ENCODE measurements at places on chromosomes 16 and 17.

DNA sequence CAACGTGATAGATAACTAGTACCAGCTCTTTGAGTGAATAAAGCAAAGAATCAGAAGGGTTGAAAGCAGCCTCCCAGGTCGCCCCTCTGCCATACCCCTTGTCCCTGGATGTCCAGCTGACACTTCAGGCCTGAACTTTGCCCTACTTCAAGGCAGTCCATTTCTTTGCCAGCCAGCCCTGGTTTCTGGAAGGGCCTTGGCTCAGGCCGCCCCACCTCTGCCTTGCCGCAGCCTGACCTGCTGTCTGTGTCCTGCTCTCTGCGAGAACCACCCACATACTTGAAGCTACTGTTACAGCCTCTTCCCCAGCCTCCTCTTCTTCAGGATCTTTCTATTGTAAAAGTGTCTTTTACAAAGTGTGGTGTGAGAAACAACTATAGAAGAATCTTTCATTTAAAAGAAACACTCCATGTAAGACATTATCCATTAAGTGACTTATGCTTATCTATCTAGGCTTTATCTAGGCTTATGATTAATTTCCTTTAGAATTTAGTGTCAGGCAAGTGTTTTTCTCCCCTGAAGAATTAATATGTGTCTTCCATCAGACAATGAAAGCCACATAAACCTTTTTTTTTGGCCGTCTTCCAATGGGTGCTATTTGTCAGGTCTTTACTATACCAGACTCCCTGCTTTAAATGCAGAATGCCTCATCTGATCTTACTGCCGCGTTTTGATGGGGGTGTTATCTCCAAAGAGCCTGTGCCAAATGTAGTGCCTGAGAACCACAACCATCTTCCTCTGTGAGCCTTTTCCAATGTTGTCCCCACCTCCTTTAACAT lies 133.9 kb downstream of the SOCS1 start:
- peak; percentile 29 for DNase-seq

- DNase-seq = no peak
These were observed 14.0 kb downstream of the LAT start for GRCh38 chr16:28998837-28999236.

- DNase-seq = no peak
These were observed 44.3 kb downstream of the WNT3 start for GRCh38 chr17:46774108-46774737.

DNA sequence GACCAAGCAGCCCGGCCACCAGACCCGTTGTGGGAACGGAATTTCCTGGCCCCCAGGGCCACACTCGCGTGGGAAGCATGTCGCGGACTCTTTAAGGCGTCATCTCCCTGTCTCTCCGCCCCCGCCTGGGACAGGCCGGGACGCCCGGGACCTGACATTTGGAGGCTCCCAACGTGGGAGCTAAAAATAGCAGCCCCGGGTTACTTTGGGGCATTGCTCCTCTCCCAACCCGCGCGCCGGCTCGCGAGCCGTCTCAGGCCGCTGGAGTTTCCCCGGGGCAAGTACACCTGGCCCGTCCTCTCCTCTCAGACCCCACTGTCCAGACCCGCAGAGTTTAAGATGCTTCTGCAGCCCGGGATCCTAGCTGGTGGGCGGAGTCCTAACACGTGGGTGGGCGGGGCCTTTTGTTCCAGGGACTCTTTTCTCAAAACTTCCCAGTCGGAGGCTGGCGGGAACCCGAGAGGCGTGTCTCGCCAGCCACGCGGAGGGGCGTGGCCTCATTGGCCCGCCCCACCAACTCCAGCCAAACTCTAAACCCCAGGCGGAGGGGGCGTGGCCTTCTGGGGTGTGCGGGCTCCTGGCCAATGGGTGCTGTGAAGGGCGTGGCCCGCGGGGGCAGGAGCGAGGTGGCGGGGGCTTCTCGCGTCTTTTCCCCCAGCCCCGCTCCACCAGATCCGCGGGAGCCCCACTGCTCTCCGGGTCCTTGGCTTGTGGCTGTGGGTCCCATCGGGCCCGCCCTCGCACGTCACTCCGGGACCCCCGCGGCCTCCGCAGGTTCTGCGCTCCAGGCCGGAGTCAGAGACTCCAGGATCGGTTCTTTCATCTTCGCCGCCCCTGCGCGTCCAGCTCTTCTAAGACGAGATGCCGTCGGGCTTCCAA lies at the start of gene SLC2A4:
SLC2A4 (plus strand) TSS at position 645 of the 879 bp plus-strand sequence; CDS start at position 862, 217 bp downstream.
- peak; percentile 97 for DNase-seq

DNA sequence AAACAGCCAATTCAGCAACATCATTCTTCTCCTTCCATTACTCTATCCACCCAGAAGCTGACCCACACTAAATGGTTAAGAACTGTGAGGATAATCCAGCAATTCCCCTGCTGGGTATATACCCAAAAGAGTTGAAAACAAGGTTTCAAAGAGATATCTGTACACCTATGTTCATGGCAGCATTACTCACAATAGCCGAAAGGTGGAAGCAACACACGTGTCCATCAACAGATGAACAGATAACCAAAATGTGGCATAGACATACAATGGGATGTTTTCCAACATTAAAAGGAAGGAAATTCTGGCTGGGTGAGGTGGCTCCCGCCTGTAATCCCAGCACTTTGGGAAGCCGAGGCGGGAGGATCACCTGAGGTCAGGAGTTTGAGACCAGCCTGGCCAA lies 19.9 kb downstream of the MIS12 start:
- DNase-seq = no peak

- DNase-seq = no peak
These were observed 62.6 kb upstream of the RBFOX1 start for GRCh38 chr16:7270006-7270405.

- DNase-seq = no peak
These were observed 3.1 kb upstream of the KCNJ12 start for GRCh38 chr17:21373036-21373435.

DNA sequence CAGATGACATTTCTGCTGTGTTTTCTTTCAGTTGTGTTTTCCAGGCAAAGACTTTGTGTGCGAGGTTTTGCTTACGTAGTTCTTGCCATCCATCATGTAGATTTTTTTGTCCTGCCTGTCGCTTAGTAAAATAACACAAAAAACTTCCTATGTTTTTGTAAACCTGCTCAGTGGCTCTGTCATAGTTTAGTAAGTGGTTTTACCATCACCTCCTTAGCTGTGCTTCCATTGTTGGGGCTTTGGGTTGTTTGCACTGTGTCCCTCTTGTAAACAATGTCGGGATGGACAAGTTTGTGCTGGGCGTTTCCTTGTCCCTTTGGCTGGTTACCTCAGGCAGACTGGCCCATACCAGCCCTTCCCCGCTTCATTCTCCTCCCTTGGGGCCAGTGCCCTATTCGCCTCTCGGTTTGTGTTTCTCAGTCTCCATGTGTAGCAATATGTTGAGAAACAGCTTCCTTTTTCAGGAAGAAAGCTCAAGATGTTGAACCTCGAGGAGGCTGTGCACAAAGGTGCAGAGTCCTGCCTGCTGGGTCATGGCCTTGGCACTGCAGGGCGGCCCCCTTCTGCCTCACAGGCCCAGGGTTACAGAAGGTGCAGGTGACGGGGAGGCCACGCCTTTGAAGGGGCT lies 74.6 kb downstream of the KSR1 start:
- DNase-seq = no peak

DNA sequence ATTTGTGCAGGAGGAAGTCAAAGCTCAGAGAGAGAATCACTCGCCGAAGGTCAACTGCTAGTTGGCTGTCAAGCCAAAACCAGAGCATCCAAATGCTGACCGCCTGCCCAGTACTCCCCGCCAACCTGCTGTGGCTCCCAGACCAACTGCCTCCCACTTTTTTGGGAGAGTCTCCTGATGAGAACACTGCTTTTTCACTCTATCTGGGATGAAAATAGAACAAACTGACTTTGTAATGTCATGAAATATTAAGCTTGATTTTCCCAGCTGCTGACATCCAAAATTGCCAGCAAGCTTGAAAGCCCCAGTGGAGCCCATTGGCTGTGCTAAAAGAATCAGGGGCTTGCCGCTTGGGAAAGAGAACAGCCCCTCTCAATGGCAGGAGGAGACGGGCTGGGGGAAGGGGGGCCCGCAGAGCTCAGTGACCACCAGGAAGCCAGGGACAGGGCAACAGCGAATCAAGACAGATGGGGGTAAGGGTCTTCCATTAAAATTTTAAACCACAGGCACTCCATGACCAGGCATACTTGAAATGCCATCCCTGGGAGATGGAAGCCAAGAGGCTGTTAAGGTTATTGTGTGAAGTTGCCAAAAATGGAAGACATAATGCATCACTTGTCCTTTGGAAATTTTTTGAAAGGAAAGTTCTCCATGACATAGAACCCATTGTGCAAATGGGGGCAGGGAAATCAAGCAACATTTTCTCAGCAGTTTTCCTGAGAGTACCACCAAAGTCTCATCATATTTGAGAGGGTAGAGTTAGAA lies 125.7 kb upstream of the CDH5 start:
- no peak for DNase-seq

DNA sequence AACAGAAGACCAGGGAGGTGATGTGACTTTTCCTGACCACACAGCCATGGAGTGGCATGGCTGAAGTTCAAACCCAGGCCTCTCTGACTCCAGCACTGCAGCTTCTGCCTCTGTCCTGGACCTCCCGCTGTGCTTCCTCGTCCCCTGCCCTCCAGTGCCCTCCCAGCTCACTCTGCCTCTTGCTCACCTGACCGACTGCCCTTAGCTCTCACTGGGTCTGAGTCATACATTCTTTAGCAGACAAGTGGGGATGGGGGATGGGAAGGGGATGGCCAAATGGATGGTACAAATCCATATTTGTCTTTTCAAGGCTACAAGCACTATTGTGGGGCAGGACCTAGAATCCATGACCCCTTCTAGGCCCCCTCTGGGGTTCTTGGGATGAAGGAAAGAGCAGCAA lies 33.0 kb downstream of the PITPNM3 start:
- DNase-seq = no peak

- no peak for DNase-seq
These were observed 22.8 kb downstream of the PGS1 start for GRCh38 chr17:78401246-78401645.

GRCh38 chr17:8315764-8316217 lies 5.8 kb downstream of the ARHGEF15 start:
- no peak for DNase-seq

DNA sequence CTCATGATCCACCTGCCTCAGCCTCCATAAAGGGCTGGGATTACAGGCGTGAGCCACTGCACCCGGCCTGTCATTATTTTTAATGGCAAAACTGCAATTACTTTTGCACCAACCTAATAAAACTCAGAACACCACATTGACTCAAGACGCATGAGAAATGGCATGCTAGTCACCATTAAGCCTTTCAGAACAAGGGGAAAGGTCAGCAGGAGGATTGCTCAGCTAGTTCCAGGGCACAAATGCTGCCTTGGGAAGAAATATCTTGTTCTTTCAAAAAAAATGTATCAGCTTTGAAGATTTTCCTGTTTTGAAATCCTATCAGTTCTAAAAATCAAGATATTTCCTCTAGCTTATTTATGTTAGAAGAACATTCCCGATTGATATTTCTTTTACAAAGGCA lies 32.4 kb upstream of the CDYL2 start:
- DNase-seq = no peak

DNA sequence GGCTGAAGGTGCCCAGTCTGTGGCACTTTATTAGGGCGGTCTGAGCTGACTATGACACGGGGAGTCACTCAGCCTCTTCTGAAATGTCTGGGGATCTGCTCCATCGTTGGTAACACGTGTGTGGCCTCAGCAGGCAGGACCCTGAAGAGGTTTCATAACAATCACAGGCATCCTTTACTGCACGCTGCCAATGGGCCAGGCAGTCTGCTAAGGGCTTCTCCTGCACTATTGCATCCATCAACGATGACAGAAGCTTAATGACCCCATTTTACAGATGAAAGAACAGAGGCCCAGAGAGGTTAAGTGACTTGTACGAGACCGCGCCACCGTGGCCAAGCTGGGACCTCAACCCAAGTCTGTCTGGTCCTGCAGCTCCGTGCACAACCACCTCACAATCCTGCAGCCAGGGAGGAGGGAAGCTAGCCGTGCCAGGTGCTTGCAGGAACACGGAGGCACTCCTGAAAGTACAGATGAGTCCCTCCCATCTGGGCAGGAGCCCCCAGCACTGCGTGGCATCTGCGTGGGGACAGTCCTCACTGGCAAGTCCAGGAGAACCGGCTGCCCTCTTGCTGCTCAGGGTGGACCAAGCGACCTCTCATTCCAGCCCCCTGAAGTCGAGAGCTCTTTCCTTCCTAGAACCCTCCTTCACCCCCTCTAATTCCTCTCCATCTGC lies 40.0 kb downstream of the RPH3AL start:
- DNase-seq = no peak

DNA sequence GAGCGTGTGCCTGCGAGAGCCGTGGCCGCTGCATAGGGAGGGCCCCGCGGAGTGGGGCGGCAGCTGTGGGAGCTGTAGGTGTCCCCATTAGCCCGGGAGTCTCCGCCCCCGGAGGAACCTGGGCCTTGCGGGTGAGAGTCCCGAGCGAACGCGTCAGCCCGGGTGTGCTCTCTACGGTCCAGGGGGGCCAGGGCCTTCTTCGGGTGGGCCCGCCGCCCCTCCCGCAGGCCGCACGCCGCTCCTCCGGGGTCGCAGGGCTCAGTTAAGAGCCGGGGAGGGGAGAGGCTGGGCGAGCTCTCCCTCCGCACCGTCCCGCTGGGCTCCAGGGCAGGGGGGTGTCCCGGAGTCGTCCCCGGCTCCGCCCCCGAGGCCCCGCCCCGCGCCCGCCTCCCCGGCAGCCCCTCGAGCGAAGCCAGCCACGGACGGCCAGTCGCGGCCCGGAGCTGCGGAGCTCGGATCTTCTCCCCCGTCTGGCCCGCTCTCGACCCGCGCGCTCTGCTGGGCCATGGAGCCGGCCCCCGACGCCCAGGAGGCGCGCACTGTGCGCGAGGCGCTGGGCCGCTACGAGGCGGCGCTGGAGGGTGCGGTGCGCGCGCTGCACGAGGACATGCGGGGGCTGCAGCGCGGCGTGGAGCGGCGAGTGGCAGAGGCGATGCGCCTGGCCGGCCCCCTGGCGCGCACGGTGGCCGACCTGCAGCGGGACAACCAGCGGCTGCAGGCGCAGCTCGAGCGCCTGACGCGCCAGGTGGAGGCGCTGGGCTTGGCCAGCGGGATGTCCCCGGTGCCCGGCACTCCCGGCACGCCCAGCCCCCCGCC lies at the start of gene SMTNL2:
SMTNL2 (plus strand) TSS at position 429 of the 816 bp plus-strand sequence; CDS start at position 506, 77 bp downstream.
- DNase-seq = no peak

GRCh38 chr16:72107371-72107770 lies 13.7 kb downstream of the DHX38 start:
- DNase-seq = no peak

- DNase-seq = no peak
These were observed 368.2 kb downstream of the SNX29 start for GRCh38 chr16:12344577-12345343.

- DNase-seq = no peak
These were observed 2.3 kb downstream of the TP53 start for GRCh38 chr17:7684851-7685532.

DNA sequence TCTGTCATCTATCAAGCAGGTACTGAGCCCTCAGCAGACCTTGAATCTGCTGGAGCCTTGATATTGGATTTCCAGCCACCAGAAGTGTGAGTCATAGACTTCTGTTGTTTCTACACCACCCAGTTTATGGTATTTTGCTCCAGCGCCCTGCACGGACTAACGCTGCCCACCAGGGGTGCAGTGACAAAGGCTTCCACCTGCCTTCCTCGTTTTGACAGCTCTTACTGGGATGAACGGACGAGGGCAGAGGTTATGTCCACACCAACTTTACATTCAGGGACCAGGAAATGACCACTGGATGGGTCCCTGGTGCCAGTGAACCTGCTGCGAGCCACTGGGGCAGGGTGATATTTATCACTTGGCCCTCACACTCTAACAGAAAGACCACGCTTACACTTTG lies 66.6 kb upstream of the CBX4 start:
- no peak for DNase-seq

- no peak for DNase-seq
These were observed 30.7 kb downstream of the PIMREG start for GRCh38 chr17:6474906-6475305.
